ENCODE measurements at places on chromosomes 7 and 10.
A peak's percentile ranks its signal among the peaks of the same experiment; 100 is the strongest.

- no peak for DNase-seq
Measured at GRCh38 chr7:104196161-104196560, 11.7 kb downstream of the ORC5 start.

- DNase-seq = no peak
Measured at GRCh38 chr10:33365301-33365700, 30.8 kb upstream of the NRP1 start.

- no peak for DNase-seq
Measured at GRCh38 chr7:14999331-14999730, 96.8 kb upstream of the DGKB start.

DNA sequence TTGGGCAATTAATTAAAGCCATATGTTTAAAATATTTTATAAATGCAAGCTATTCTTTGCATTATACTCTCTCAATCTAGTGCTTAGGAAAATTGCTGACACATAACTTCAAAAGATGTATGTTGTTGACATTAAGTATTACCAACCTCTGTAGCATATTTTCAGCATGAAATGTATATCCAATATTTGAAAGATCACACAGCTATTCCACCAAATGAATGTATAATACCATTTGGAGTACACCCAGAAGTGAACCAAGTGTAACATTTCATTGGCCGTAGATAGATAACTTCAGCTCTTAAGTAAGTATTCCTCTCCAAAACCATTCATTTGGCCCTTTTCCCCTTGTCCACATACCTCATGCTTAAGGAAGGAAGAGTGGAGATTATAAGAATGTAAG is 104.6 kb downstream of the HECTD2 start:
- no peak for DNase-seq

GRCh38 chr7:106476751-106477150 is 184.2 kb downstream of the CCDC71L start:
- DNase-seq = no peak

GRCh38 chr10:14063531-14064285 is 267.0 kb downstream of the FRMD4A start:
- DNase-seq = no peak

GRCh38 chr7:17407229-17407628 is 108.8 kb downstream of the AHR start:
- DNase-seq = no peak

DNA sequence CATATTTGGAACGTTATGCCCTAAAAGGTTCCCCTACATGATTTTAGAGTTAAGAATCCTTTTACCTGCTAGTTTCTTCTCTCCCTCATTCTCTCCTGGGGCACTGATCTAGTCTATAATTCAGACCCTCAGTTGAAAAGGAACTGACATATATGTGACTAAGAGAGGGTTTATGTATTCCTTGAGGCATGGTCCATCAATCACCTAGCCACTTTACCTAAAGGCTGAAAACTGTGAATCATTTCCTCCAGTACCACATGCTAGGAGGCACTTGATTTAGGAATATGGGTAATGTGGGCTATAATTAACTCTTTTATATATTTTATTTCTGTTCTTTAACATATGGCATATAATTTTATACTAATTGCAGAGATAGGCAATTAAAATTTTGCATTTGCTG is 303.5 kb downstream of the BBS9 start:
- DNase-seq = no peak

GRCh38 chr10:74825371-74826141 is 844 bp upstream of the KAT6B start:
- DNase-seq = peak; percentile 15

GRCh38 chr10:29508554-29509244 is 126.1 kb downstream of the SVIL start:
- no peak for DNase-seq

GRCh38 chr10:29740981-29741545 is 106.3 kb upstream of the SVIL start:
- DNase-seq = no peak

DNA sequence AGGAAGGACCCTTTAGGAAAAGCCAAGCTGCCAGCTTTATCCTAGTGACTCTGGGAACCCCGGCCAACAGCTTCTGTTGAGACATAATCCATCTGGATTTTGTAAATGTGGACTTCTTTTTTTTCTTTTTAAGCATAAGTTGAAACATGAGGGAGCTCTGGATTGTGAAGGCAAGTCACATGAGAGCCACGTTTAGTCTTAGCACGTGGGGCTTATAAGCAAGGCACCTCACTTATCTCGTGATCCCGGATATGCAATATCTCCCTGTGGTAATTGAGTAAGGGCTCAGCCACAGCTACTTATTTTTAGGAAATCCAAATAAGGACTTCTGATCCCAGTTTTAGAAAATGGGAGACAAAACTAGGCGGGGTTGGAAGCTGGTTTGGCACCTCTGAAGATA is 111.2 kb upstream of the PTN start:
- no peak for DNase-seq

DNA sequence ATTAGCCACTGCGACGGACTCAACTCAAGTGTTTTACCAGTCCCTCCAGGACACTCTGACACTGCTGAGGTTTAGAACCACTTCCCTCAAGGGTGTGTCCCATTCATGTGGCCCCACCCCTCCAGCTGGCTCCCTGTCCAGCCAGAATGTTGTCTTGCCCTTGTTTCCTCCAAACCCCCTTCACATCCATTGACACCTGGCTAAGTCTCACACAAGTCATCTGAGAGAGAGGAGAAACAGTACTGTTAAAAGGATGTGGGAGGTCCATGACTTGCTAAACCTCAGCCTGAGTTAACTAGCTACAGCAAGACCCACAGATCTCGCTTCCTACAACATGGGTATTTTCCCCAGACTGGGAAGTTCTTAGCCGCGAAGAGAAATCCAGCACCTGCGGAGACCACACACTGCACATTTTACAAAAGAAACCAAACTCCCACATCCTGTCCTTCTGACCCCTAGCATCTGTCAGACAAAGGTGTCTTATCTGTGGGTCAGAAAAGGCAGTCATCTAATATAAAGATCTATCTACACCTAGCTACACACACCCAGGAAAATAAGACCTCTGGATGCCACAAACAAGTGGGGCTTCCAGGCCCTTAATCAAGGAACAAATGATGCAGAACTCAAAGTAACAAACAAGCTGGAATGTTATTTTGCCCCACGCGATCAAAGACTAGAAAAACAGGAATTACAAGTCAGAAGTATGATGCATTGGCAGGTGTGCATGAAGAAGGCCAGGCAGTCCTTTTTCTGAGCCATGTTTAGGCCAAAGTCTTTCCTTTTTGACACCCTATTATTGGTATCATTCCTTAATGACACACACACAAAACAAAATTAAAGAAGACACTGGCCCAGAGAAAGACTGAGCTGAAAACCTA is 13.9 kb downstream of the OSBPL3 start:
- no peak for DNase-seq

- DNase-seq = no peak
Measured at GRCh38 chr10:48582970-48583369, 21.9 kb downstream of the ARHGAP22 start.

DNA sequence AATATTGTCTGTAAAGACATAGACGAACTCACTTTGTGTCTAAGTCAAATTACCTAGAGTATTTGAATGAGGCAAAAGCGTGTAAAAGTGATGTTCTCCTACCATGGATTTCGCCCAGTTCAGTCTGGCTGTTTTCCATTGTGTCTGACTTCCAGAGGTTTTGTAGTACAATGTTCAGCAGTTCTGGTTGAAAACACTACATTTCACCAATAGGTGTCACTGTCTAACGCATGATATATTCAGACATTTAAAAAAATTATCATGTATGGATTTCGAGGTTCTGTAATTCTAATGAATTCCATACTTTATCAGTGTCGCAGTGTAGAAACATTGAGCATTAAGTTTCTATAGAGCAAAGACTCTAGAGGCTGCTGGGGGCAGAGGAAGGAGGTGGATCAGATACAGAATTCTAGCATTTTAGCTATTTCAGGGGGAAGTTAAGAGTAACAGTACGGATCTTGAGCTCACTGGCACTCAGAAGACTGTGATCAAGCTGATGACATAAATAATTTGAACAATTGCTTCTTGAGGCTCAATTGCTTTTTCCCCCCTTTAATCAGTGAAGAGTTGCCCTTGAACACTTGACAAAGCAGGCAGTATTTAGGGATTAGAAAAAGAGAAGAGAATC is 196.9 kb upstream of the RHOBTB1 start:
- no peak for DNase-seq

DNA sequence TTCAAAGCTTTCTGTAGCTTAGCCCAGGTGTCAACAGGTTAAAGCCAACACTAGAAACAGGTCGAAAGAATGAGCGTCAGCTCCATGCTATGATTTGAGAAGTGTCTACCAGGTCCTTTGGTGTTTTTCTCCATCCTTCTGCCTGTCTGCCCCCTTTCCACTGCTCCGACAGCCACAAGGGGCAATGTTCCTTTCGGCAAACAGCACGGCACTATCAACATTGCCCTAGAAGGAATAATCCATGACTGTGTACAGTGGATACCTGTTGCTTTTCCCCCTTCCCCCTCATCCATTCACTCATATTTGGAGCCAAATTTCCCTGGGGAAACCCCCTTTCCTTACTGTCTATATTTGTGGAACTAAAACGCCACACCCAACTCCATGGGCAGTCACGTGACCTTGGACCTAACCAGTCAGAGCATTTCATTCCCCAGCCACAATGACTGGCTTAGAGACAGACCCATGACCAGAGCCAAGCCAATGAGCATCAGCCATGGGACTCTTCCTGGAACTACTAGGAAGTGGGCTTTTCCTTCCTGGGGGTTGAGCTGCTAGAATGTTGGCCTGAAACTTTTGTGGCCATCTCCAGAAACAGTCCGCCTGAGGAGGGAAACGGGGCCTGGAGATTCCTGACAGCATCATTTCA is 51.5 kb downstream of the AFAP1L2 start:
- no peak for DNase-seq

DNA sequence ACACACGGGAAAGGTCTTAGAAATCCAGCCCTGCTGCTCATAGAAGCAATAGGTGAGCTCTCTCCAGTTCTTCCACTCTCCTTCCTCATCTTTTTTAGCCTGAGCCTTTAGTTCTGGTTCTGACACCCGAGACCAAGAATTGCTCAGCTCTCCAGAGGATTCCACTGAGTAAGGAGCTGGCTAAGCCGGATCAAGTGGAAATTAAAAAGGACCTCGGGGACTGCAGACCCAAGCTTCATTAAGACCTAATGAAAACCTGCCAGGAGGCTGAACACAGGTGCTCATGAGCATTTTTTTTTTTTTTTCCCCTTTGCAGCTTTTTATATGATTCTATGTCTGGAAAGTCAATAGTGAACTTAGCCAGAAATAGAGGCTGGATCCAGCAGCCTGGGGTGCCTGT is 1176.0 kb upstream of the AUTS2 start:
- no peak for DNase-seq

DNA sequence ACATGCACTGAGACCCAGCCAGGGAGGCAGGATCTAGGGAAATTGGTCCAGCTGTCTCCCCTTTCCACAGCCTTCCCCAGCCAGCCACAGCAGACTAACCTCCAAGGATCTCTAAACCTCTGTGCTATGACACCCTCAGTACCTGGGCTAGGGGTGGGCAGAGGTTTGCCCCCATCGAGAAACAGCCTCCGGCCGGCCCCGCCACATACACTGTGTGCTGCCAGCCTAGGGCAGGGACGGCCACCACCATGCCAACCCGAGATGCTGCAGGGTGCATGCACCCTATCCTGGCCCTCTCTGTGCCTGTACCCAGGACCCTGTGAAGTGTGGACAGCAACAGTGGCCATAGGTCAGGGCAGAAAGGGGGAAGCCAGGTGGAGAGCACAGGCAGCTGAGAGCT is 58.1 kb downstream of the PARP12 start:
- DNase-seq = no peak

GRCh38 chr7:48427671-48428070 is 256.4 kb downstream of the ABCA13 start:
- DNase-seq = no peak

DNA sequence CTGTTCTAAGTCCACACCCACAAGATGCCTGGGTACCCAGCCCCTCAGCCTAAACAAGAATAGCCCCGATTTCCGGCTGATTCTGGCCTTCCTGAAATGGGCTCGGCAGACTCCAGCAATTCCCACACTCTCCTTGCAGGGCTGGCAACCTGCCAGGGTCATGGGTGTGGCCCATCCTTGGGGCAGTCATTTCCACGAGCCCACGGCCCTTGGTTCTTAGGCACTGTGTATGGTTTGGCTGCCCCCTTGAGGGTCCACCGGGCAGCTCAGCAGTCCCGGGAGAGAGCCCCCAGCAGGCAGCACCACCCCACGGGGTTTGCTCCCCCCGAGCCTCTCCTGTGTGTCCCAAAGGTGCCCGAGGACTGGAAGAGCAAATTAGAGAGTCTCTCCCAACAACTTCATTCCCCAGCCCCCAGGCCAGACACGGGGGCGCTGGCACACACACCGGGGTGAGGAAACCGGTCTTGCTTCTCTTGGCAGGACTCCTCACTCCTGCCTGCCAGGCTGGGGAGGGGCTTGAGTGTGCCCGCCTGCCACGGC is 142.2 kb downstream of the EMX2 start:
- no peak for DNase-seq

DNA sequence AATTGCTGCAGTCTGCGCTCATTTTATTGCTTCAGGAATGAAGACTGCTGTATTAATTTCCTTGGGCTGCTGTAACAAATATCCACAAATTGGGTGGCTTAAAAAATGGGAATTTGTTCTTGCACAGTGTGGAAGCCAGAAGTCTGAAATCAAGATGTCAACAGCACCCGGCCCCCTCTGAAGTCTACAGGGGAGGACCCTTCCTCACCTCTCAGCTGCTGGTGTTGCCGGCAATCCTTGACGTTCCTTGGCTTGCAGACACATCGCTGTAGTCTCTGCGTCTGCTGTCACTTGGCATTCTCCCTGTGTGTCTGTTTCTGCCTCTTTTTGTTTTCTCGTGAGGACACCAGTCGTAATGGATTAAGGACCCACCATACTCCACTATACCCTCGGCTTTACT is 166.2 kb downstream of the PTPN20 start:
- no peak for DNase-seq

DNA sequence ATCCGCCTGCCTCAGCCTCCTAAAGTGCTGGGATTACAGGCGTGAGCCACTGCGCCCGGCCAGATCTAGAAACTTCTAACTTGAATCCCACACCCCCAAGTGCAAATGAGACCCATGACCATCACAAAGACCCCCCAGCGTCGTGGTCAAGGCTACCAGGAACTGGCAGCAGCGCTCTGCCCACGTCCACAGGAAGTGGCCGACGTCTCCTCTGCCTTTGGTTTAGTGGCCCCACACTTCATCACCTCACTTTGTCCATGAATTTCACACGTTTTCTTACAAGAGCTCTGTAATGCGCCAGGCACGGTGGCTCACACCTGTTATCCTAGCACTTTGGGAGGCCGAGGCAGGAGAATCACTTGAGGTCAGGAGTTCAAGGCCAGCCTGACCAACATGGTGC is 53.5 kb upstream of the TNRC18 start:
- no peak for DNase-seq

- no peak for DNase-seq
Measured at GRCh38 chr10:126204320-126204719, 184.0 kb downstream of the ADAM12 start.

Measured in stimulated activated CD8-positive, alpha-beta memory T cell treated with anti-CD3 and anti-CD28 coated beads, Interleukin-7, amount 100 ng/mL, for 1 hour (primary cell).